Glutamatergic neuron (in vitro differentiated cells): ENCODE measurements at places on chromosomes 3 and 15. TPM values are rescaled to one million over a fixed set of nuclear protein-coding genes. Genes with fewer than 3 reads are reported as not detected.

Gene DBR1
- 16.0 TPM for total RNA-seq

Gene WWTR1
- total RNA-seq, result 2.3 TPM

Gene CELF6
- total RNA-seq, result 4.1 TPM

Gene CP
- not detected for total RNA-seq

Gene SH3GL3
- 2.8 TPM for total RNA-seq

Gene TM2D3
- total RNA-seq, result 58.6 TPM

DNA sequence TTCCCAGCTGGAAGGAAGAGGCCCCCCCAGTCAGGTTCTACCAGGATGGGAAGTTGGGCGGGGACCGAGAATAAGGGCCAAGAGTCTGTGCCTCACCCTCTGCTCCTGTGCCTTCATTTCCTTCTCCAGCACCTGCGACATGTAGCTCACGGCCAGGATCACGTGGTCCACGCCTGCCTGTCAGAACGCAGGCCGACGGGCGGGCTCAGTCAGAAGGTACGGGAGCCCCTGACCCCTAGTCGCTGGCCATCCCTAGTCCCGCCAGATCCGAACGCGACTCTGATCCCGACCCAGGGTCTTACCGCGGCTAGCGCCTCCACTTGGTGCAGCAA lies 489 bp downstream of the GMPPB start:
- peaks cover 19% of the 10 kb centered on the region for H3K27me3 ChIP-seq
- peak overlapping the region; percentile 86 for H3K27ac ChIP-seq
- no peaks in the 10 kb centered on the region for H3K36me3 ChIP-seq
- H3K4me3 ChIP-seq, result peak overlapping the region; percentile 94

DNA sequence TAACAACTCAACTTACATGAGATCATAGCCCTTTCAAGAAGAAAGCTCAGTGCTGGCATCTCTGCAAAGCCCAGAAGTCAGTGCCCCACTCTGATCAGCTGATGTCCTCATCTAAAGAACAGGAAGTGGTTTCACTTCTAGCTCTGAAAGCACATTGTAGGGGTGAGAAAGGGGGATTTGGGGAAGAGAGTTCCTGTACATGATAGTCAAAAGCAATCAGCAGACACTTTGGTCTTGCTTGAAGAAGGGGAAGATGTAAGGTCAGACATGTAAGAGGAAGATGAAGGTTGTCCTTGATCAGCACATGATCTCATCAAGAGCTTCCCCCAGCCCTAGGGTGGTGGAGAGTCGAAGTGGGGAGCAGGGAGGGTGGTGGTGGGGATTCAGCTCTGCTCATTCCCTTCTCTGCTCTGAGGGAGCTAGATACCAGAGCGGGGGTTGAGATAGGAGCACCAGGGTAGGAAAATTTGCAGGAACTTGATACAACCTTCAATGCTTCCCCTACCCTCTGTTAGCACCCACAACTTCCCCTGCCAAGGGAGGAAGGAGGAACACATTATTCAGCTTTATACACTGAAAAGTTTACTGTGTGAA lies 76.4 kb upstream of the ETV5 start:
- H3K4me1 ChIP-seq, result no peaks in the 10 kb centered on the region
- no peak for DNase-seq
- H3K27ac ChIP-seq, result no peak overlapping the region
- peaks cover 6% of the 10 kb centered on the region for H3K36me3 ChIP-seq
- no peak overlapping the region for H3K4me3 ChIP-seq
- no peaks in the 10 kb centered on the region for H3K27me3 ChIP-seq

DNA sequence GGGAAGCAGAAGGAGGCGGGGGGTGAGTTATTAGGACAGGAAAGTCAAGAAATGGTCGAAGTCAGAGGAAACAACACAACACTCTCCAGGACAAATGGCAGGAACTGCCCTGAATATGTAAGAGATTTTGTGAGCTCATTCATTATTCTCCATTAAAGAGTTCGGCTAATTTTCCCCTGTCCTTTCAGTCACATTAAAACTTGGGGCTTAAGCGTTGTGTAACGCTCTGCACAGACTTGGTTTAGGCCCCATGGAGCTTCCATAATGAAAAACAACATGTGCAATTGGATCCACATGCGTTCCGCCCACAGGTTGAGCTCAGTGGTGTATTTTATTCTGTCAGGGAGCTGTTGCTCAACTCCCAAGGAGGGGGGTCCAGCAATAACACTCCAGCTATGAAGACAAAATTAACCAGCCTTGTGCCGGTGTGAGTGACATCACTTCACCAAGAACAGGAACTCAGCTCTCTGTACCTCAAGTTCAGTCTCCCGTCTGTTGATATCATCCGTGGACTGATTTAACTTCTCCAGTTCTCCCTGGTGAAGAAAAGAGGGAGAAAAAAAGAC lies 2.3 kb downstream of the SH3BP5 start:
- no peak for DNase-seq
- peak overlapping the region; percentile 99 for H3K4me3 ChIP-seq
- no peaks in the 10 kb centered on the region for H3K36me3 ChIP-seq
- H3K27ac ChIP-seq, result no peak overlapping the region
